ENCODE measurements at places on chromosomes 7 and 10. TPM values are rescaled to one million over a fixed set of nuclear protein-coding genes. Genes with fewer than 3 reads are reported as not detected.

The NUTM2A gene
- total RNA-seq = 1.1 TPM

The PLAC9 gene
- not detected for total RNA-seq

The SPACDR gene
- total RNA-seq = not detected

- no peaks in the 10 kb centered on the region for H3K27me3 ChIP-seq
- H3K27ac ChIP-seq = no peak overlapping the region
- H3K4me1 ChIP-seq = no peaks in the 10 kb centered on the region
- H3K4me3 ChIP-seq = no peak overlapping the region
- H3K36me3 ChIP-seq = no peaks in the 10 kb centered on the region
Measured at GRCh38 chr10:129725890-129726631, 238.0 kb downstream of the EBF3 start.

The ARL3 gene
- total RNA-seq = 12.1 TPM

GRCh38 chr7:79176859-79177477 lies 276.5 kb downstream of the MAGI2 start:
- no peaks in the 10 kb centered on the region for H3K27me3 ChIP-seq
- no peak overlapping the region for H3K4me3 ChIP-seq
- DNase-seq = no peak

DNA sequence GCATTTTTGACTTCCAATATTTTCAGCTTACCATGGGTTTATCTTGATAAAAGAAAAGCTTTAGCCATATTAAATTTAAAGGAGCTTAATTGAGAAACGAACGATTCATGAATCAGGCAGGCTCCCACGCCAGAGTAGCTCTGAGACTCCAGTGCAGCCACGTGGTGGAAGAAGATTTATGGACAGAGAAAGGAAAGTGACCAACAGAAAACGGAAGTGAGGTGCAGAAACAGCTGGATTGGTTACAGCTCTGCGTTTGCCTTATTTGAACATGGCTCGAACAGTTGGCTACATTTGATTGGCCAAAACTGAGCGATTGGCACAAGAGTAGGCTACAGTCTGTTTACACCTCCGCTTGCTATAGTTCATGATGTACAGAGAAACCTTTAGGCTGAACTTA lies 395.4 kb downstream of the GATA3 start:
- H3K36me3 ChIP-seq = no peaks in the 10 kb centered on the region
- no peak overlapping the region for H3K27ac ChIP-seq
- no peaks in the 10 kb centered on the region for H3K27me3 ChIP-seq
- DNase-seq = no peak
- H3K4me3 ChIP-seq = no peak overlapping the region

- H3K36me3 ChIP-seq = no peaks in the 10 kb centered on the region
- no peak for DNase-seq
- H3K27me3 ChIP-seq = no peaks in the 10 kb centered on the region
Measured at GRCh38 chr10:119310806-119311205, 103.4 kb downstream of the GRK5 start.

- H3K27me3 ChIP-seq = no peaks in the 10 kb centered on the region
- DNase-seq = no peak
- no peak overlapping the region for H3K27ac ChIP-seq
- no peak overlapping the region for H3K4me3 ChIP-seq
- H3K4me1 ChIP-seq = peaks cover 47% of the 10 kb centered on the region
Measured at GRCh38 chr10:110404825-110405224, 92.9 kb upstream of the DUSP5 start.

The LLCFC1 gene
- total RNA-seq = not detected

- no peak overlapping the region for H3K27ac ChIP-seq
- no peaks in the 10 kb centered on the region for H3K4me1 ChIP-seq
- H3K27me3 ChIP-seq = no peaks in the 10 kb centered on the region
- no peak overlapping the region for H3K4me3 ChIP-seq
- DNase-seq = no peak
- no peaks in the 10 kb centered on the region for H3K36me3 ChIP-seq
Measured at GRCh38 chr10:91664426-91664825, 31.6 kb upstream of the PPP1R3C start.

DNA sequence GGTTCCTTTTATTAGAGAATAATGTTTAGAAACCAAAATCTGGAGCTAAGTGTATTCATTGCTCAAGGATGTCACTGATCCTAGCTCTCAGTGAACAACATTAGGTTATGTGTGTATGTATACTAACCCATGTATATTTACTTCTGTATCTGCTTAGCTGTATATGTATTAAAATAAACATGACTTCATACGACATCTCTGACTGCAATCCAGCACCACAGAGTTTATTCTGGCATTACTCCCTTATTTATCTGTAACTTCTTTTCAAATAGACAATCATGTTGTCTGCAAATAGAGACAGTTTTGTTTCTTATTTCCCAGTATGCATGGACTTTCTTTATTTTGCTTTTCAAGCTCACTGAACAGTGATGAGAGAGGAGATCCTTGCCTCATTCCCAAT lies 441.0 kb upstream of the NFE2L3 start:
- H3K36me3 ChIP-seq = no peaks in the 10 kb centered on the region
- H3K4me3 ChIP-seq = no peak overlapping the region
- H3K27ac ChIP-seq = no peak overlapping the region
- no peaks in the 10 kb centered on the region for H3K4me1 ChIP-seq
- DNase-seq = no peak

GRCh38 chr10:69636626-69637605 lies 6.9 kb downstream of the FAM241B start:
- H3K4me1 ChIP-seq = no peaks in the 10 kb centered on the region
- no peaks in the 10 kb centered on the region for H3K36me3 ChIP-seq

DNA sequence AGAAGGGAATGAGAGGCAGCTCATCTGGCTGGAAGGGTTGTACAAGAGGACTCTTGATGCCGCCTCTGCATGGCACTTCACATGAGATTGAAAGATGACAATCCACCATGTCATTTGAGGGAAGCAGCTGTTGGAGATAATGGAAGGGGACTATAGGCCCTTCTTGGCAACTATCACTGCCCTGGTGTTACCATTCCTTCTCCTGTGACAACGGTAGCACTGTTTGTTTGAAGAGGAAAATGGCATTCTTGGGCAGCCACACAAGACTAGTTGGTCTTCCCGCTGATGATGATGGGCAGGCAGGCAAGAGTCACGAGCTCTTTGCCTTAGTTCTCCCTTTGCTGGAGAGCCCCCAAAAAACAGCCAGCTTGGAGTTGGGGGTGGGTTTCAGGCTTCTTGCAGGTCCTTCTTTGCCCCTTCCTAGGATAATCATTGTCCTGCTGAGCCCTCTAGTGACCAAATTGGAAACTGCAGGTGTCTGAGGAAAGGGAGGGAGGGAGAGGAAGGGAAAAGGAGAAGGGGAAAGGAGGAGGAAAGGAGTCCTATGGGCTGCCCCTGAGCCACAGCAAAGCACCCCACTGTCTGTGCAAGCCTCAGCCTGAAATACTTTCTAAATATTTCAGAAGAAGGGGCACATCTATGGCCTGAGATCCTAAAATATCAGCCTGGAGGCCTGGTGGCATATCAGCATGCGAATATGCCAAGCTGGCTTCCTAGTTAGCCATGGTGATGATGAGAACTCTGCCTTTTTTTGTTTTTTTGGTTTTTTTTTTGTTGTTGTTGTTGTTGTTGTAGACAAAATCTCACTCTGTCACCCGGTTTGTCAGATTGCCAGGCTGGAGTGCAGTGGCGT lies 165.6 kb upstream of the KMT2E start:
- H3K36me3 ChIP-seq = no peaks in the 10 kb centered on the region
- no peak overlapping the region for H3K4me3 ChIP-seq
- DNase-seq = peak; percentile 51
- H3K27ac ChIP-seq = no peak overlapping the region
- no peaks in the 10 kb centered on the region for H3K4me1 ChIP-seq

The NPC1L1 gene
- not detected for total RNA-seq

- H3K4me1 ChIP-seq = no peaks in the 10 kb centered on the region
- DNase-seq = no peak
- H3K27ac ChIP-seq = no peak overlapping the region
- no peak overlapping the region for H3K4me3 ChIP-seq
- H3K27me3 ChIP-seq = no peaks in the 10 kb centered on the region
Measured at GRCh38 chr10:78472551-78472890, 438.9 kb downstream of the RPS24 start.

DNA sequence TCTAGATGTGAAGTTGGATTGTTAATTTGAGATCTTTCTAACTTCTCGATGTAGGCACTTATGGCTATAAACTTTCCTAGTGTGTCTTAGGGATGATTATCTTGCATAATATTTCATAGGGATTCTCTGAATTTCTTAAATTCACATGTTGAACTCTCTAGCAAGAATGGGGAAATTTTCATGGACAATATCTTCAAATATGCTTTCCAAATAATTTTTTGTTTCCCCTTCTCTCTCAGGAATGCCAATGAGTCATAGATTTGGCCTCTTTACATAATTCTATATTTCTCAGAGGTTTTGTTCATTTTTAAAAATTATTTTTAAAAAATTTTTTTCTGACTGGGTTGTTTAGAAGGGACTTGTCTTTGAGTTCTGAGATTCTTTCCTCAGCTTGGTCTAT lies 68.9 kb downstream of the MGAM2 start:
- no peak overlapping the region for H3K27ac ChIP-seq
- no peaks in the 10 kb centered on the region for H3K27me3 ChIP-seq
- H3K36me3 ChIP-seq = no peaks in the 10 kb centered on the region

- DNase-seq = peak; percentile 65
- peaks cover 74% of the 10 kb centered on the region for H3K36me3 ChIP-seq
- H3K27me3 ChIP-seq = no peaks in the 10 kb centered on the region
- H3K4me3 ChIP-seq = no peak overlapping the region
- H3K27ac ChIP-seq = peak overlapping the region; percentile 26
- peaks cover 10% of the 10 kb centered on the region for H3K4me1 ChIP-seq
Measured at GRCh38 chr7:135620980-135621850, 41.1 kb upstream of the STMP1 start.

- no peaks in the 10 kb centered on the region for H3K27me3 ChIP-seq
- peaks cover 50% of the 10 kb centered on the region for H3K4me1 ChIP-seq
- peak overlapping the region; percentile 3 for H3K27ac ChIP-seq
- DNase-seq = peak; percentile 42
- peaks cover 56% of the 10 kb centered on the region for H3K36me3 ChIP-seq
Measured at GRCh38 chr10:32938554-32939061, 19.4 kb downstream of the ITGB1 start.

- H3K27ac ChIP-seq = peak overlapping the region; percentile 40
- H3K4me3 ChIP-seq = no peak overlapping the region
- no peaks in the 10 kb centered on the region for H3K36me3 ChIP-seq
- peak; percentile 68 for DNase-seq
- H3K27me3 ChIP-seq = no peaks in the 10 kb centered on the region
- H3K4me1 ChIP-seq = peaks cover 30% of the 10 kb centered on the region
Measured at GRCh38 chr10:70656489-70656888, 15.8 kb upstream of the ADAMTS14 start.

The CPVL gene
- total RNA-seq = 2.7 TPM

DNA sequence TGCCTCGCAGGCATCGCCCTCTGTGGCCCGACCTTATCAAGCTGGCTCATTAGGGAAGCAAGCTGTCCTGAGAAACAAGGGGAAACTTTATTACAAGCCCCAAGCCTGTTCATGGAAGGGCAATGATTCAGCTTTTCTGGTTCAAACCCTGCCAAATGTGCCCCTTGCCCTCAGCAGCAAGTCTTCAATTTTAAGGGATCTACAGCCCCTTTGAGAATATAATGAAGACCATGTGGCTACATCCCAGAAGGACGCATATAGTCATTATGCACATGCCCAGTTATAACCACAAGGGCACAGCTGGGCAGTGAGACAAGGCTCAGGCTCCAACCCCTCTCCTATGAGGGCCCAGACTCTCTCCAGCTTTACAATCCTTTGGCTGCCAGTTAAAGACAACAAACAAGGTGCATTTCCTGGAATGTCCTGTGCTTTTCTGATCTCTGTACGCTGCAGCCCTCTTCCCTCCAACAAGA lies 56.7 kb downstream of the DDC start:
- H3K27me3 ChIP-seq = 0 out of 2 replicates have a peak, but pooled peaks cover 8% of the 10 kb centered on the region
- DNase-seq = no peak
- H3K27ac ChIP-seq = no peak overlapping the region
- H3K4me1 ChIP-seq = no peaks in the 10 kb centered on the region
- H3K36me3 ChIP-seq = no peaks in the 10 kb centered on the region
- H3K4me3 ChIP-seq = no peak overlapping the region

The WNT8B gene
- total RNA-seq = not detected

- peak; percentile 6 for DNase-seq
- peaks cover 10% of the 10 kb centered on the region for H3K4me1 ChIP-seq
- no peaks in the 10 kb centered on the region for H3K27me3 ChIP-seq
- H3K36me3 ChIP-seq = peaks cover 42% of the 10 kb centered on the region
- no peak overlapping the region for H3K27ac ChIP-seq
- no peak overlapping the region for H3K4me3 ChIP-seq
Measured at GRCh38 chr7:44394636-44395035, 69.2 kb upstream of the CAMK2B start.

DNA sequence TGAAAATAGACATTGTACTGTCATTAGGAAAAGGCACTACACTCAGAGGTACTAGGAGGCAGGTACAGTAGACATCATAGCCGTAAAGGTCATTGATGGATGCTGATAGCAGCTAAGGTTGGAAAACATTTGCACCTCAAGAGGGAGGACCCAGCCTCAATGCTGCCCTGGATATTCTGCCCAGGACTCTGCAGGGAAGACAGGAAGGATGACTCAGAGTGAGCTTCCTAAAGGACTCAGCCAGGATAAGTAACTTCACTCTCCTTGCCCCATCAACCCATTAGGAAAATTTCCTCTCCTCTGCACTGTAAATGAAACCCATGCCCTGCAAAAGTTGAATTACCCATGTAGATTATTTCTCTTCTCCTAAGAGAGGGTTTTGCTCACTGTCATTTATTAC lies 617.9 kb upstream of the MKI67 start:
- DNase-seq = no peak
- no peaks in the 10 kb centered on the region for H3K36me3 ChIP-seq
- no peak overlapping the region for H3K27ac ChIP-seq
- H3K4me1 ChIP-seq = no peaks in the 10 kb centered on the region

- no peak for DNase-seq
- H3K4me1 ChIP-seq = no peaks in the 10 kb centered on the region
- H3K27me3 ChIP-seq = no peaks in the 10 kb centered on the region
- H3K4me3 ChIP-seq = no peak overlapping the region
- H3K27ac ChIP-seq = no peak overlapping the region
Measured at GRCh38 chr10:34169131-34169530, 646.0 kb downstream of the PARD3 start.

The TRIM4 gene
- total RNA-seq = 11.4 TPM

DNA sequence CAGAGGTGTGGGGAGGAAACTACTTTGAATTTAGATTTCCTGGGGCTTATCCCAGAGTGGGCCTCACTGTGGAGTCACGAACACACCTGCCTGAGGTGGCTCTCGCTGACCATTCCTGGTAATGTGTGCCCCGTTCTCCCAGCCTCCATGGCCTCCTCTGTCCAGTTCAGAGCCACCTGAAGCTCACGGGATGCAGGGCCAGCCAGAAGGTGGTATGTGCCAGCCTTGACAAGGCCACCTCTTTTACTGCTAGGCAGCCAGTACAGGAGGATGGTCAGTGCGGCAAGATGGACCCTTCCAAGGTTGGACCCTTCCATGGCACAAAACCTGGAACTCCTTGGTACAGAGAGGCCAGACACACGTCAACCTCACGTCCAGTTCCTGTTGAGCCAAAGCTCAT lies 210.3 kb downstream of the DNAJB6 start:
- H3K27me3 ChIP-seq = no peaks in the 10 kb centered on the region
- no peak overlapping the region for H3K27ac ChIP-seq
- DNase-seq = no peak
- no peaks in the 10 kb centered on the region for H3K4me1 ChIP-seq

- H3K27me3 ChIP-seq = no peaks in the 10 kb centered on the region
- no peak overlapping the region for H3K27ac ChIP-seq
- no peaks in the 10 kb centered on the region for H3K4me1 ChIP-seq
- H3K36me3 ChIP-seq = no peaks in the 10 kb centered on the region
Measured at GRCh38 chr7:94042381-94042780, 38.2 kb upstream of the BET1 start.
